ENCODE measurements at places on chromosomes 7 and 10.

DNA sequence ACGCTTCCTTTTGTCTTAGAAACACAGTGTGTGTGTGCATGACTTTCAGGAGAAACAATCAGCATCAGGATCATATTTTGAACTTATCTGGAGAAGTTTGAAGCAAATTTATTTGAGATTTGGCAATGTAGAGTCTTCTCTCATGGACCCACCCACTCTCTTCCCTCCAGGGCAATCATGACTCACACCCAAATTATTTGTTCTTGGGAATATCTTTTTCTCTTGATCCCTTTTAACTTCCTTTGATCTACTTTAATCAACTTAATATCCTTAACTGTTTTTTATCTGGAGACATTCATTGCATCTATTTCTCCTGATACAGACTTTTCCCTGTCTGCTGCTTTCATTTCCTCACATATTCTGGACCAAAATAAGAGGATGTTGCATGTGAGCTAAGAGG lies 1174.3 kb downstream of the GATA3 start:
- no peak for DNase-seq

- no peak for DNase-seq
Observed at GRCh38 chr7:158317238-158318205, 270.1 kb downstream of the PTPRN2 start.

- no peak for DNase-seq
Observed at GRCh38 chr10:53325066-53325465, 552.5 kb upstream of the MBL2 start.

- DNase-seq: no peak
Observed at GRCh38 chr10:129156406-129156805, 310.6 kb upstream of the MGMT start.

DNA sequence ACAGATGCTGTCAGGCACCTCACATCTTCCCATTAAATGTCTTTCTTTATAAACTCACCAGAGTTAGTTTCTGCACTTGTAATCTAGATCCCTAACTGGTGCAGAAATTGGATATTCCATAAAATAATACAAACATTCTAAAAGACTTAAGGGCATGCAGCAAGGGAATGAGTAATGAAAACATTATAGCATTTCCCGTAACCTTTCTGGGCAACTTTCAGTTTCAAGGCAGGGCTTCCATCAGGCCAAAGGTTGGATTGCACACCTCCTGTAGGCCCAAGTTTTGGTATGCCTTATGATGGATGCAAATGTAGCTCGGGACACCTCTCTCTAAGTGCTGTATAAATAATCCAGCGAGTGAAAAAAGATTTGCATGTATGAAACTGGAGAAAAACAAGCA lies 129.9 kb upstream of the LYZL2 start:
- no peak for DNase-seq

- DNase-seq: no peak
Observed at GRCh38 chr7:104306793-104307192, 21.6 kb upstream of the LHFPL3 start.

DNA sequence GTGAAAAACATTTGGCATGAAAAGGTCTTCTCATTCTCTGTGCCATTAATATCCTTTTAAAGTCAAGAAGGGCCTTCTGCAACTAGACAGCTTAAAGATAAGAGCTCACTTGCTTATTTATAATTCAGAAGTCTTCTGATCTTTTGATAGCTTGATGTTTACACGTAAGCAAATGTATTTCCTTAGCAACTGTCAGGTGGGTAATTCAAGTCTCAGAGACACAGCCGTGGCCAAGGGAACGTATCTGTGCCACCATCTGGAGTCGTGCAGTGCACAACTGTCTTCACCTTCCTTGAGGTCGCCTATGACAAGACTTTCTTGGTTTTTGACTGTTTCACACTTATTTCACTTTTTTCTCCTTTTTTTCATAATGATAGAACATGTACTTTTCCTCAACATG lies 4.0 kb upstream of the NEBL start:
- DNase-seq: no peak

DNA sequence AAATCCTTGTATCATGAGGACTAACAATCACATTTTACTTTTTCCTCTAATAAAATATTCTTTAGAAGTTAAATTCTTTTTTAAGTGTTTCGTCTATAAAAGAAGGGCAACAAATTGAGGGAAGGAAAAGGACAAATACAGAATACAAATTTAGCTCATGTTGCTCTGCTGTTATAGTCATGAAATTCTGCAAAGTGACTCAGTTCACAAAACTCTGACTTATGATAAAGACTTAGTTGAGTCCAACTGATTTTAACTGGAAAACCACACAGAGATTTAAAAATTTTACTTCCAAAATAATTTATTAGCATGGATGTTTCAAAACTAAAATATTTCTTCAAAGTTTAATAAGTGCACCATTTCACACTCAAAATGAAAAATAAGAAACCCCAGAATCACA lies 75.0 kb upstream of the GPR22 start:
- no peak for DNase-seq

DNA sequence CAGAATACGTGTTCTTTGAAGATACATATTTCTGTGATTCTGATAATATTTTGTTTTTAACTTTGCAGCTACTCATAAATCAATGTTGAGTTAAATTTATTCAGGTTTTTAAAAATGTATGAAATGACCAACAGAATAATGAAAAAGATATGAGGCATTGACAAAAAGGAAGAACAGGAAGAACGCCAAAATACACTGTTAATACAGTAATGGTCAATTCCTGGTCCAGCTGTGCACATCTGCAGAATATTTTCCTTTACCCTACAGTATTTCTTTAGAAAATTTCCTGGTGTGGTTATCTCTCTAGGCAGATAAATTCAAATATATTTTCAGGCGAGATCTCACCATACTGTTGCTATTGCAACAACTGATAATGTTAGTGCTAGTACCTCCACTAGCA lies 203.2 kb upstream of the DGKB start:
- no peak for DNase-seq

DNA sequence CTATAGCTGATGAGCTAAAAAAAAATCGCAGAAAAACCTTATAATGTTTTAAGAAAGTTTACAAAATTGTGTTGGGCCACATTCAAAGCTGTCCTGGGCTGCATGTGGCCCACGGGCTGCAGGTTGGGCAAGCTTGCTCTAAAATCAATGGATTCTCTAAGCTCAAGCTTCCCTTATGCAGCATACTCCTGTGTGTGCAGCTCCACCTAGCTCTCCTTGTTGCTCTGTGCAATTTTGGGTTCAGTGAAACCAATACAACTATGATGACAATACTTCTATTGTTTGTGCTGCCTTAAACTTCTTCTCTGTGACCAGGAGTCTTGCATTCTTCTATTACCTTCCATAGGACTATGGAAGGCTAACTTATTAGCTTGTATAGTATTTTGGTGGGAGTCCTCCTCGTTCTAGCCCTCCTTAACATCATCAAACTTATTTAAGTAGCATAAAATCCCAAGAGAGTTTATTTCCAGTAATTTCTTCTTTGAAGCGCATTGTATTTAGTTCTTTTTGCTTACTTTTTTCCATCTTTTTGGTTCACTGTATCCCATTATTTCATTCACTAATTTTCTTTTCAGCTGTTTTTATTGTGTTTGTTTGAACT lies 170.9 kb upstream of the SMIM30 start:
- DNase-seq: no peak

DNA sequence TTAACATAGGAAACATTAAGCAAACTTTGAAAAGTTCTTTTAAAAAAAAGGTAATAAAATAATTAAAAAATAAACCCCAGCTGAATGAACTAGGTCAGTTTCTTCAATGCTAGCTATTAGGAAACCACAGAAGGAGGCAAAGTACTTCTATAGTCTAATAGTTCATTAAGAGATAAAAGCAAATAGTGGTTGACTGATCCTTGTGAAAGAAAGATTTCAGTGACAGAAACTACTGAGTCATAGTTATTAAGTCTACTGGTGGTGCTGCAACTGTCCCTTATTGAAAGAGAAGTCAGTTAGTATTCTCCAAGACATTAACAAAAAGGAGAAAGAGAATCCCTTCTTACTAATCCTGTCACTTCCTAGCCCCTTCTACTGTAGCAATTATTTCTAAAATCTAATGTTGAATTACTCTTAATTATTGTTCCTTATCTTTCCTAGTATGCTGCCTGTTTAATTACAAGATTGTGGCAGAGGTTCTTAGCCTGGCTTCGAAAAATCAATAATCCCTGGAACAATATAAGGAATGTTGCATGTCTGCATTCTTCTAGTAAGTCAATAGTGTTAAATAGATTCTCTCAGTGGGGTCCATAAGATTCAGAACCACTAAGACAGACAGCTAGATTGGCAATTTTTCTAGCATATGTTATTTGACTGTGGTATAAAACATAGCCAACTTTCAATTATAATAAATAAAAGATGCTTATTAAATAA lies 18.2 kb downstream of the TCTN3 start:
- DNase-seq: no peak

- no peak for DNase-seq
Observed at GRCh38 chr7:132232406-132232805, 343.9 kb downstream of the PLXNA4 start.

DNA sequence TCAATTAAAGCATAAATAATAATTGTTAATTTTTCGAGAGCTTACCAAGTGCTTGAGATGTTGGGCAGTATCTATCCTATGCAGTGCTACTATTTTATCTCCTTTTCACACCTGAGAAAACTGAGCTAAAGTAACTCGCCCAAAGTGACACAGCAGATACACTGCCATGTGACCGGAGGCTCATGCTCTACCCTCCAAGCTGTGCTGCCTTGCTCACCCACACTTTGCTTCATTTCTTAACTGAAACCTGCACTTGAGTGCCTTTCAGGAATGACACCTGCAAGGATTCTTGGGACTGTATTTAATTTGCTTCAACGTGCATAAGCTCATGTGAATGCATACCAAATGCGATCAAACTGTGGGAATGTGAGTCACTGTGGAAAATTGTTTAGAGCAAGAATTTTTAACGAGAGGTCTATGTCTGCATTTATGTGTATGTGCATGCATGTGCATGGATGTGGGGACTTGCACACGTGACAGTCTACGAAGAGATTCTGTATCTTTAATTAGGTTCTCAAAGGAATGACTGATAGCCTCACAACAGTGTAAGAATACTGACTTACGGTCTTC lies 119.2 kb downstream of the ADCYAP1R1 start:
- no peak for DNase-seq

DNA sequence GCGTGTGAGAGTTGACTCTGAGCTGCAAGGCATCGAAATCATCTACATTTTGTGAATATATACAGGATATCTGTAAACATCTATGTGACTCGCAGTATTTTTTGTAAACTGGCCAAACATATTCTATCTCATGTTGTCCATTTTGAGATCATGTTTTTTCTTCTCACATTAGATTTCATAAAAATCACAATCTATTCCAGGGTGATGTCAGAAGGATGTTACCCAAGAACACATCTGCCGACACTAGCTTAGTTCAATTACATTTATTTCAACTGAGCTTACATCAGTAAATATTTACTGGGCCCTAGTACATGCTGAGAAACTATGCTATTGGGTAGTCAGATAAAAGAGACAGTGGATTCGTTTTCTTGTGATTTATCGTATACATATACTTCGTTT lies 2.5 kb upstream of the BUB3 start:
- no peak for DNase-seq

GRCh38 chr10:60031664-60032063 lies 125.3 kb upstream of the CCDC6 start:
- no peak for DNase-seq

DNA sequence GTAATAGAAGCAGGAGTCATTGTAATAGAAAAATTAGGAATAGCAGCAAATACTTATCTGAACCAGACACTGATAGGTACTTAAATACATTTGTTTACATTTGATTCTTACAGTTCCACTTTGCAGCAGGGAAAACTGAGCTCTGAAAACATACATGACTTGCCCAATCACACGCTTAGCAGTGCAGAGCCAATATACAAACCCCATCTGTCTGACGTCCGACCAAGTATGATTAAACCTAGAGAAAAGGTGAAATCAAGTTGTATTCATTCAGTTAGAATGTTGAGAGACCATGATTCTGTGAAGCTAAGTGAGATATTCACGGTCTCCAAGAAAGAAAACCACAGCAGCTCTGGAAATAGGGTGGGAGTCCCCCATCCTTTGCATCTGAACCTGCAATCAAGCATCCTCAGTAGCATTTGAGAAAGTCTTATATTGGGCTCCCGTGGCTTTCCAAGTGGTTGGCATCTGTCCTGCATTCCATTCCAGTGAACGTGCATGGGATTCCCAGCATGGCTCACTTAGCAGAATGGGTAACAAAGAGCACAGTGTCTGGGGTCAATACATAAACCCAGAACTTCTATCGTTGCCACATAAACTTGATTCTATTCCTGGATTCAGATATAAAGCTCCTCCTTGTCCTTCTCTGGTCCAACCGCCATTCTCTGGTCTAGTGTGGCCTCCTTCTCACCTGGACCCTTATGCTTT lies 148.7 kb upstream of the RSU1 start:
- no peak for DNase-seq

DNA sequence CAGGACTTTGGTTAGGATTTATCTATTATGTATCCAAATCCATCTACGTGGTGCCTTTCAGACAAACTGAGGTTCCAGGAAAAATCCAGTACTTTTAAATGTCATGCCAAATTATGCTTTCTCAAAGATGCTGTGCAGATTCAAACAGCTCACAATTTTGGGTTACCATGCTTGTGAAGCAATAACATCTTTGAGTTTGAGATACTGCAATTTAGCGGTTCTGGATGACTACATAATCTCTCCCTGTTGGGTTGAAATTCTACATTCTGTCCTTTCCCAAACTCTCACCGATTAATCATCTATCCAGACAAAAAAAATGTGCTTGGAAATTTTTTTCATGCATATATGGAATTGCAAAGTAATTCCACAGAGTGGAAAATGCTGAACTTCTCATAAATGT lies 3.5 kb downstream of the RHOBTB1 start:
- no peak for DNase-seq

- DNase-seq: no peak
Observed at GRCh38 chr10:49096890-49097445, 18.4 kb downstream of the VSTM4 start.
